ENCODE measurements at places on chromosomes 5 and 9. TPM values are rescaled to one million over a fixed set of nuclear protein-coding genes. Genes with fewer than 3 reads are reported as not detected.

PIGO gene
- 10.5 TPM for total RNA-seq

IFNK gene
- total RNA-seq = not detected

TAF11L13 gene
- not detected for total RNA-seq

TMEM171 gene
- total RNA-seq = 1.1 TPM

IFNA2 gene
- total RNA-seq = not detected

NR5A1 gene
- total RNA-seq = not detected

NIPBL gene
- total RNA-seq = 20.7 TPM

SHLD3 gene
- total RNA-seq = 2.5 TPM

ENHO gene
- total RNA-seq = not detected

NR3C1 gene
- 68.3 TPM for total RNA-seq

SPATA31D3 gene
- not detected for total RNA-seq

MSX2 gene
- total RNA-seq = 1.1 TPM

LHX6 gene
- not detected for total RNA-seq

CAMK4 gene
- total RNA-seq = 2.9 TPM

PCDHGA2 gene
- total RNA-seq = 2.7 TPM

Data from smooth muscle cell of bladder (primary cell).